ENCODE measurements at places on chromosomes 1 and 21.

DNA sequence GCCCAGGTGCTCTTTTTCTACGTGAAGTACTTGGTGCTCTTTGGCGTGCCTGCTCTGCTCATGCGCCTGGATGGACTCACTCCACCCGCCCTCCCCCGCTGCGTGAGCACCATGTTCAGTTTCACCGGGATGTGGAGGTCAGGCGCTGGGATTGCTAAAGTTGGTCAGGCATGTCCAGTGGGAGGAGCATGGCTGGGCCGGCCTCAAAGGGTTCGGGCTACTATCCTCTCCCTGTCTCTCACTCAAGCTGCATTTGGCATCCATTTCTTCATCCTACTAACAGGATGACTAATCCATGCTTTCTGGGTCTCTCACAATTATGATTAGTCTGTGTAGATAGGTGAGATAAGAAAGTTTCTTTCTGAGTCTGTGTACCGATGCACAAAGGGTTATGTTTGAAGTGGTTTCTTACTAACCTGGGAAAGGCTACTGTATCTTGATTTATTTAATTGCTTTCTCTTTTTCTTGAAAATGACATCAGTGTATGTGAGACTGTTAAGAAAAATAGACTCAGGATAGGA, 135.9 kb downstream of the HHAT start:
- no peak for DNase-seq

- no peak for DNase-seq
Measured at GRCh38 chr21:45999581-46000181, 18.1 kb downstream of the COL6A1 start.

DNA sequence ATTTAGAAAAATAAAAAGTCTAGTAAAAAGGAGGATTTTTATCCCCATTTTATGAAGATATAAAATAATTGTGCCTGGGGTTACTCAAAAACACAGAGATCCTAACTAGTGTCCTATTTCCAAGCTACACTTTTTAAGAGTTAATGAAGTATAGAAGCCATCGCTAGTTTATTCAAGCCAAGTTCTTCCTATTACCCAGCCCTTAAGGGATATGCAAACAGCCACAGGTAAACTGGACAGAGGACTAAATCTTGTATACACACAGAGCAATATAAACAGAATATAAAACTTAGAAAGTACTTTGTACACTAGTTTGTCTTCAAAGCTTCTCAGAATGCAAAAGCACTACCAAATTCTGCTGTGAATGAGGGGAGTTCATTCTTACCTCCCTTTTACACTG, 111.1 kb downstream of the RERE start:
- DNase-seq: no peak

DNA sequence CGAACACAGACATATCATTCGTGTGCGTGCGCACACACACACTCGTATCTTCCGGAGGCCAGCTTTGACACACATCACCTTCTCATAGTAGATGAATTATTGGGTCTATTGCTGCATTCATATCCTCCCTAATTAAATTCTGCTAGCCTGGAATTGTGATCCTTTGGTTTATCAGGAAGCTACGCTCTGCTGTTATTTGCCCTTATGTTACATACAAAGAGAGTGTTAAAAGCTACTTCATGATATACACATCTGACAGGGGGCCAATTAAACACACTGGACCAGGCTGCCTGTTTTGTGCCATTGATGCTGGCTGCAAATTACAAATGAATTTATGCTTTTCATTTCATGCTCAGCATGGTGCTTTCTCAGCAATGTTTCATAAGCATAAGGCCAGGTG, 252.0 kb downstream of the RHOU start:
- no peak for DNase-seq

- no peak for DNase-seq
Measured at GRCh38 chr1:114352797-114353196, 158.2 kb downstream of the TRIM33 start.
